GM13976 (cell line): ENCODE measurements at places on chromosomes 5 and 9.

DNA sequence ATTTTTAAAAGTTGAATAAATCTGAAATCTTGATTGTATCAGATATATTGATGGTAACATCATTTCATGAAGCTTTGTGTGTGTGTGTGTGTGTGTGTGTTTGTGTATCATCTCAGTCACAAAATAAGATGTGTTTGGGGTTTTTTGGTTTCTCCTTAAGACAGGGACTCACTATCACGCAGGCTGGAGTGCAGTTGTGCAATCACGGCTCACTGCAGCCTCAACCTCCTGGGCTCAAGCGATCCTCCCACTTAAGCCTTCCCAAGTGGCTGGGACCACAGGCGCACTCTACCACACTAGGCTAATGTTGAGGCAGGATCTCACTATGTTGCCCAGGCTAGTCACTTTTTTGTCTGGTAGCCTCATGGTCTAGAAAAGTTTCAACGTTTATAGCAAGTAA lies 83.4 kb upstream of the DMRT1 start:
- no peak for DNase-seq

DNA sequence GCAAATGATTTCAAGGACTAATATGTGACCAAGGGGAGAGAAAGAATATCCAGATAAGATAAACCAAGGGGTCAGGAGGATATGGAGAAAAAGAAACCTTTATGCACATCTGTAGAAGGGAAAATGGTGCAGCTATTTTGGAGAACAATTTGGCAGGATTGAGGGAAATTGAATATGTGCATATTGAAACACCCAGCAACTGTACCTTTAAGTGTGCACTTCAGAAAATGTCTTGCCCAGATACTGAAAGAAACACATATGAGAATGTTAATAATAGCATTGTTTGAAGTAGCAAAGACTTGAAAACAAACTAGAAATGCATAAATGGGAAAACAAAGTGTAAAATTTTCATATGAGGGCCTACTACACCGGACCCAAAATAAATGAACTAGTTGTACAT lies 599.6 kb downstream of the PSAT1 start:
- DNase-seq, result no peak

- DNase-seq, result no peak
These were observed 142.2 kb downstream of the OSTF1 start for GRCh38 chr9:75230469-75230868.

- no peak for DNase-seq
These were observed 6.8 kb downstream of the LSM11 start for GRCh38 chr5:157750320-157750719.

DNA sequence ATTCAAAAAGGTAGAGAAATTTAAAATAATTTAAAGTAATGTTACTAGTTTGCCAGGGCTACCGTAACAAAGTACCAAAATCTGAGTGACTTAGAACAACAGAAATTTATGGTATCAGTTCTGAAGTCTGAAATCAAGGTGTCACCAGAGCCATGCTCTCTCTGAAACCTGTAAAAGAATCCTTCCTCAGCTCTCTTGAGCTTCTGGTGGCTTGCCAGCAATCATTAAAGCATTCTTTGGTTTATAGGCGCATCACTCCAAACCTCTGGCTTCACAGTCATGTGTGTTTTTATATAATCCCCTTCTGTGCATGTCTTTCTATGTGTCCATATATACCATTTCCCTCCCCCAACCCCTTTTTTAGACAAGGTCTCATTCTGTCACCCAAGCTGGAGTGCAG lies 220.3 kb downstream of the COX7C start:
- no peak for DNase-seq
